ENCODE measurements at places on chromosomes 5 and 9.

GRCh38 chr5:139061856-139062255 is 136.3 kb downstream of the SIL1 start:
- no peak for DNase-seq

DNA sequence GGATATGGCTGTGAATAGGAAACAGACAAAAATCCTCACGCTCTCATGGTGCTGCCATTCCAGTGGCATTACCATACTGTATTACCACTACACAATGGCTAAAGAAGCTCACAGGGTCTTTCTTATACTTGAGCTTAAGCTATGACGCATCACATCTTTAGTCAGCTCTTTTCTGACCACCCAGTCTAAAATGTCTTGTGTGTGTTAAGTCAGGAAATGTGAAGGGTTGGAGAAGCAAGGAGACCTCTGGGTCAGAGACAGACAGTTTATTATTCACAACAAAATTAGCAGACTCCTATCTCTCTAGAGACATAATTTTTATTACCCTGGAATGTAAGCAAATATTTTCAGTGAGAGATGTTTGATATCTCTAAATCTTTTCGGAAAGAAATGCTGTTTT is 1583.2 kb upstream of the WWC1 start:
- no peak for DNase-seq

GRCh38 chr9:89664010-89664409 is 59.2 kb downstream of the GADD45G start:
- DNase-seq, result no peak

DNA sequence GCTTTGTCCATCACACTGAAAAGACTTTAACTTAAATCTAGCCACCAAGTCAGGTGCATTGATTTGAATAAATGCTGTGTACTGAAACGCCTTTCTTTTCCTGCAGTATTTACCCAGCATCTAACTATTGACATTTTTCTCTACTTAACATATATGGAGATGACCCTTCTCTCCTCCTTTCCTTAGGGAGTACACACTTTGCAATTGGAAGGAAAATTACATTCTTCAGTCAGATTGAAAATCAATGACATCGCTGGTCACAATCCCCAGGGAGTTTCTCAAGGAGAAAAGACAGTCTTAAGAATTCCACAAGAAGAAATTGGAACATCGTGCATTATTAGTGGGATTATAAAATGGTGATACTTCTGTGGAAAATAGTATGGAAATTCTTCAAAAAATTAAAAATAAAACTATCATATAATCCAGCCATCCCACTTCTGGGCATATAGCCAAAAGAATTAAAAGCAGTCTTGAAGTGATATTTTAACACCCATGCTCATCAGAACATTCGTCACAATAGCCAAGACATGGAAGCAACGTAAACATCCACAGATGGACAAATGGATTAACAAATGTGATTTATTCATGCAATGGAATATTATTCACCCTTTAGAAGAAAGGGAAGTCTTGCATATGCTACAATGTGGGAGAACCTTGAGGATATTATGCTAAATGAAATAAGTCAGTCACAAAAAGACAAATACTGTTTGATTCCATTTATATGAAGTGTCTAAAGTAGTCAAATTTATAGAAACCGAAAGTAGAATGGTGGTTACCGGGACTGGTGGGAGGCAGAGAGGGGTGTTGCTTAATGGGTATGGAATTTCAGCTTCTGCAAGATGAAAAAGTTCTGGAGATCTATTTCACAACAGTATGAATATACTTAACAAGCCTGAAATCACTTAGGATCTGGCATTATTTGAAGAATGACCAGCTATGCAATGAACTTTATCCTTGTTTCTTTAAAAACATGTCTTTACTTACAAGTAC is 14.3 kb upstream of the FREM1 start:
- no peak for DNase-seq

All from WTC11 (cell line).